ENCODE measurements at places on chromosomes 13 and 19.

DNA sequence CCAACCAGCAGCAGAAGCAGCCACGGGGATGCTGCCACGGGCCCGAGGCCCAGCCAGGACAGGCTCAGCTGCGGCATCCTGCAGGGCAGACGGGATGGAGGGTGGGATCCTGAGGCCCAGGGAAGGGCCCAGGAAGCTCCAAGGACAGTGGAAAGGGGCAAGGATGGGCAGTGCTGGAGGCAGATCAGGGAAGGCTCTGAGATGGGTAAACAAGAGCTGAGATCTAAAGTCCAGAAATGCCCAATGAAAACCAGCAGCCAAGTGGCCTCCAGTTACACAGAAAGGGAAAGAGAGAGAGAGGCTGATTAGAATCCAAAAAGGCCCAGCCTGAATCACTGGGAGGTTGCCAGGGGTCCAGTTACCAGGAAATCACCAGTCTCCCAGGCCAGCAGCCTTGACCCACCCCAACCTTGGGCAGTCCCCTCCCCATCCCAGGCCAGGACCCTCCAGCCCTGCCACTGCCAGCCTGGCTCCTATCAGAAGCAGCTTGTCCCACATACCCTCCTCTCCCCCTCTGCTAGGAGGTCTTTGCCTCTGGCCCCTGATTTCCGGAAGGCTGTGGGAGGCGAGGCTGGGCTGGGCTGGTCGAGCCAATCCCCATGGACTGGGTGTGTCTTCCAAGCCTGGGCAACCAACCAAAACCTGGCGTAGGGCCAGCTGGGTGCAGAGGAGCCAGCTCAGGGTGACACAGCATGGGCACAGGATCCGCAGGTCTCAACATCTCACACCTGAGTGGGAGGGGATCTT lies at the start of gene CYP4F11:
Gene CYP4F11, minus strand, starts transcription at position 198 of the 747 bp plus-strand sequence. Its CDS starts 121 bp downstream, at position 77.
- DNase-seq: no peak

GRCh38 chr19:43777163-43777695 lies 3.5 kb downstream of the KCNN4 start:
- peak; percentile 53 for DNase-seq

- no peak for DNase-seq
Observed at GRCh38 chr13:41696163-41697003, 239.0 kb downstream of the RGCC start.

GRCh38 chr19:726993-727956 lies 18.5 kb downstream of the PALM start:
- DNase-seq: no peak

- DNase-seq: no peak
Observed at GRCh38 chr13:39051157-39051556, 12.9 kb downstream of the NHLRC3 start.

- DNase-seq: no peak
Observed at GRCh38 chr19:5434970-5435641, 20.1 kb upstream of the ZNRF4 start.

DNA sequence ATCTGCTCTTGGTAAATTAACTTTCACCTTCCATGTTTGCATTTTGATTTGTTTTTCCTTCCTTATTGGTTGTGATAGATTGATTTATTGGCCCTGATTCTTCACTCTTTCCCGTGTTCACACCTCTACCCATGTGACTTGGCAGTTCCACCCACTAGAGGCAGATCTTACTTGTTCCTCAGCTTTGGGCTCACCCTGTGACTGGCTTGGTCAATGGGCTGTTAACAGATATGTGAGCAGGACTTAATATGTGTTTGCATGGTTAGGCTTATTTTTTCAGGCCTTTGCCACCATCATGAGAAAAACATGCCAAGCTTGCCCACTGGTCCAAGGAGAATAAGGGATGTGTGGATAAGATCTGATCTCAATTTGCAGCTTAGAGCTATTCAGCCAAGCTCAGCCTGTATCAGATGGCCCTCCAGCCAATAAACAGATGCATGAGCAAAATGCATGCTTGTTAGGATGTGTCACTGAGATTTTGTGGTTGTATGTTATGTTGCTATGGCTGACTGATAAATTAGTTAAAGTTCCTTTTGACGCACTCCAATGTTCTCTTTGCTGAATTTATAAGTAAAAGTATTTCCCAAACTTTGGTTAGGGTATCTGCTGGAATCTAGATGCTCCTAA lies 48.0 kb downstream of the RGCC start:
- DNase-seq: no peak

- no peak for DNase-seq
Observed at GRCh38 chr19:57512845-57513244, 13.1 kb downstream of the ZNF773 start.

- DNase-seq: peak; percentile 53
Observed at GRCh38 chr19:40274585-40275544, 10.3 kb downstream of the AKT2 start.

- DNase-seq: no peak
Observed at GRCh38 chr13:67964091-67964490, 734.0 kb upstream of the PCDH9 start.

- DNase-seq: no peak
Observed at GRCh38 chr13:33496336-33496735, 210.8 kb upstream of the STARD13 start.

GRCh38 chr13:27481766-27482165 lies 31.4 kb upstream of the MTIF3 start:
- no peak for DNase-seq

DNA sequence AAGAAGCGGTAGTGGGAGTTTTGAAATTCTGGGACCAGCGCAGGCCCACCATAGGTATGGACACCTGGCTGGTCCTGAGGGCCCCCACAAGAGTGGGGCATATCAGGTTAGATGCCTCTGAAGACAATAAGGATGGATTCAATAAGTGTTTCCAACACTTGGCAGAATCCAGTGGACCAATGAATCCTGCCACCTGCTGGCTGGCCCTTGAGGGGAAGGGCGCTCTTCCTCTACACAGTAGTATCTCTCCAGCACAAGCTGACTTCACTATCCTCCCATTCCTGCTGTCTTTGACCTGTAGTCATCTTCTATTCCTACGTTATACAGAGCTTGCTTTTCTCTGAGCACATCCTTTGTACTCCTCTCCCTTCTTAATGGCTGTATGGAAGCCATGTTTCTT lies 199.7 kb upstream of the TSHZ3 start:
- no peak for DNase-seq

GRCh38 chr19:39208175-39208795 lies 4.2 kb upstream of the SYCN start:
- no peak for DNase-seq

- no peak for DNase-seq
Observed at GRCh38 chr19:42037649-42038048, 32.4 kb downstream of the GRIK5 start.

DNA sequence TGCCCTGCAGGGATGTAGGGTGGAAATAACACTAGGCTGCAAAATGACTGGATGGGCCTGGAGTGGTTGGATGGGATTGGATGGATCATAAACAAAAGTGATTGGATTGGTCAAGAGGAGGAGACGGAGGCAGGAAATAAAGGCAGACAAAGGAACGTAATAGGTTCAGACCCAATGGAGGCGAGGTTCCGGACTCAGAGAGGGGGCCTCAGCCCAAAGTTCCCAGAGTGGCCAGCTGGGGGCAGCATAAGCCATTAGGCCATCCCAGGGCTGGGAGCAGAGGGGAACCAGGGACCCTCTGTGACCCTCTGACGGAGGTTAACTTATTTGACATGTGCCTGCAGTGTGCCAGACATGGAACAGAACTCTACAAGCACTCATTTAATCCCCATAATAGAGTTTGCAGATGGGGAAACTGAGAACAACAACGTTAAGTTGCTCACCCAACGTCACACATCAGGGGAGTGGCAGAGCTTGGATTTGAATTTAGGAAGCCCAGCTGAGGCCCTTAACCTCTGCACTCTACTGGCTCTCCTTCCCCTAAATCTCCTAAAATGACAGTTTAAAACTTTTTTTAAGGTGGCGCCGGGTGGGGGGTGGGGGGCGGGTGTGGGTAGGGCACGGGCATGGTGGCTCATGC lies 15.3 kb upstream of the MAP1S start:
- DNase-seq: peak; percentile 68

DNA sequence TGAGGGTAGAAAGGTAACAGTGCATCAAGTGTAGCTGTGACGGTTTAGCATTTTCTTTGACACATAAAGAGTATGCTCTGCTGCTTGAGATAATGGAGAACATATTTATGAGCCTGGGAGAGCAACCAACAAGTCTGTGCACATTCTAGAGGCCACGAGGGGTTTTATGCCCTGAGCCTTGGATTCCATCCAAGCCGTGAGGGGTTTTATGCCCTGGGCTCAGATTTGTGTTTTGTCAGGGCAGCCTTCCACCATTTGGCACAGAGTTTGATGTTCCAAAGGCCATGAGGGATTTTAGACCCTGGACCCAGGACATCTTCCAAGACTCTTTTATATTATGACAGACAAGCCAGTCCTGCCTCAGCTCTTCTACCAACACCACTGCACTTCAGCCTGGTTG lies 106.4 kb downstream of the ZNF486 start:
- DNase-seq: no peak

DNA sequence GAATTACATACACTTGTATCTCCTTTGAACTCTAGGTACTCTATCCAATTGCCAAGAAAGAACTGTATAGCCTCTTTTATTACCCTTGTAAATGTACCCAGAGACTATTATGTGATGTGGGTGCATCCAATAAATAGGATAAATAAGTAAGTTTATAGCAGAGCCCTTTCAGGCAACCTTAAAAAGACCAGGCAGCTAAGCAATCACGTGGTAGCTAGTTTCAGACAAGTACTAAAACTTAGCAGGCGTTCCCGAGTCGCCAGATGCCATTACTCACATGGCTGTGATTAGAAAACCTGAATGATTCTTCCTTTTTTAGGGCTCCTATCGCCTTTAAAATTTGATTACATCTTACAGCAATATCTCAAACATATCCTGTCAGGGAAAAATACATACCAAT lies 1303.0 kb downstream of the EFNB2 start:
- DNase-seq: no peak

- no peak for DNase-seq
Observed at GRCh38 chr19:33304760-33305647, 2.7 kb upstream of the CEBPA start.

- no peak for DNase-seq
Observed at GRCh38 chr13:52785739-52786138, 46.1 kb upstream of the CNMD start.

GRCh38 chr13:92821324-92821723 lies 405.3 kb upstream of the GPC6 start:
- no peak for DNase-seq

GRCh38 chr13:66859934-66860877 lies 369.9 kb downstream of the PCDH9 start:
- no peak for DNase-seq

- no peak for DNase-seq
Observed at GRCh38 chr19:44476559-44477408, 23.5 kb downstream of the ZNF180 start.

DNA sequence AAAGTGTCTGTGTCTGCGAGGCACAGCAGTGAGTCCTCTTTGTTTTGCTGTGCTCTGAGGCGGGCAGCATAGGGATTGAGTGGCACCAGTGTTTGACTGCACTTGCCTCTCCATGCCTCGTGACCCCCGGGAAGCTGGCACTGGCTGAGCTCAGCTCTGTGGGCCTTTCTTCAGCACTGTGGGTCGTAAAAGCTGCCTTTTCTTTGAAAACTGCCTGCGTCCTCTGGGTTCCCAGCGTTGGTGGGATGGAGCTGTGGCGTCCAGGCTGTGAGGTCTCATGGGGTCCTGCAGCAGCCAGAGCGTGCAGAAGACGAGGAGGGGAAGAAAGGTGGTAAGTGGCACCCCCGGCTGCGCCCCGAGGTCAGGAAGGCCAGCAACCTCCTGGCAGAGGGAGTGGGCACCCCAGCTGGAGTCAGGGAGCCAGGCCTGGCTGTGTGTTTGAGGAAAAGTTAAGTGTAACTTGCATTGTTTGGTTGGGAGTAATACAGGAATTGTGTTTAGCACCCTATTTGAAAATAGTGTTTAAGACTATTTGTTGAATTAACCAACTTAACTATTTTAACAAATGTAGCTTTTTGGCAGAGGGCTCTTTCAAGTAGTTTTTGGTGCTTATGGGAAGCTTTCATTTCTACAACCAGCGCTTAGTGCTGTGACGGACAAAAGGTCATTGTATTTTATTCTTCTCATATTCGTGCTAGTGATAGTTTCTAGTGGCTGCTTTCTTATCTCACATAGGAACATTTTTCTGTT lies 79.3 kb upstream of the TEX29 start:
- no peak for DNase-seq

GRCh38 chr13:73054712-73055111 lies 4.1 kb upstream of the KLF5 start:
- no peak for DNase-seq

GRCh38 chr13:25753976-25754375 lies 297.8 kb downstream of the SHISA2 start:
- no peak for DNase-seq

- no peak for DNase-seq
Observed at GRCh38 chr19:37987356-37988332, 80.6 kb downstream of the SIPA1L3 start.

- DNase-seq: no peak
Observed at GRCh38 chr19:13162724-13163608, 12.8 kb downstream of the IER2 start.

DNA sequence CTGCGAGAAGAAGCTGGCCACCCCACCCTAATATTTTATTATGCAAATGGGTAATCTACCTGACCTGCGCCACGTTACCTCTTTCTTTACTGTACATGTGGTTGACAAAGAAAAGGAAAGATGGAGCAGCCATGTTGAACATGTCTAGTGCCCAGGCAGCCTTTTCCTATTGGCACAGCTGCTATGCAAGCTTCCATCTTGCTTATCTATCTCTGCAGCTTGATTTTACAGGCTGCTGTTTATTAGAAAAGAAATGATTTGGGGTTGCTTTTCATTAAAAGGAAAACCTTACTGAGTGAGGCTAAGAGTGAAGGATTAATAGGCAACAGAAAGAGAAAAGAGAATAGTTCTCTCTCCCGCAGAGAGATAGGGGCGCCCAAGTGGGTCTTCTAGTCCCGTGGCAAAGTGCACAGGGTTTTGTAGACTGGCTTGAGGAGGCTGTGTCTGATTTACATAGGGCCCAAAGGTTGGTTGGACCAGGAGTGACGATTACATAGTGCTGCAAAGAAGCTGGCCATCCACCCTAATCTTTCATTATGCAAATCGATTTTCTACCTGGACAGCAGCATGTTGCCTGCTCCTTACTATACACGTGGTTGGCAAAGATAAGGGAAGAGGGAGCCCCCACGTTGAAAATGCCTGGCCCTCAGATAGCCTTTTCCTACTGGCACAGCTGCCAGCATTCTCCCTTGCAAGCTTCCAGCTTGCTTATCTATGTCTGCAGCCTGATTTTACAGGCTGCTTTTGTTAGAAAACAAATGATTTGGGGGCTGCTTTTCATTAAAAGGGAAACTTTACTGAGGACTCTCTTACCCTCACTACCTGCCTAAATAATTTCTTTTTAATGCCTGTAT lies 28.3 kb downstream of the OR10H4 start:
- no peak for DNase-seq

GRCh38 chr13:85603735-85604134 lies 195.5 kb downstream of the SLITRK6 start:
- DNase-seq: no peak

DNA sequence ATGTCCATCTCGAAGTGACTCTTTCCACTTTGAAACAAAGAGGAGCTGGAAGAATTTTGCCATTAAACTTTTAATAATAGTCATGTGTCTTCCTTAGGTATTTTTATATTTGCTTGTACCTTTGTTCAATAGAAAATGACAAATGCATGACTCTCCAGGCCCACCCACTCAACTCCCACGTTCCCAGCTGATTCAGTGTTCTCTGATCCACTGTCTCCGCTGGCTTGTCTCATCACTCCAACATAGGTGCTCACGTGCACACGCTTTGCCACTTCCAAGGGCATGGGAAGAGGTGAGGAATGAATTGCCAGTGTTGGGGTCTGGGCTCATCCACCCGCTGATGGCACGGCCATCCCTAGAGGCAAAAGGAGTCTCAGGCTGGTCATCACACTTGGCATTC lies 24.5 kb downstream of the RASL11A start:
- no peak for DNase-seq

- no peak for DNase-seq
Observed at GRCh38 chr19:14473073-14473977, 1.8 kb downstream of the PTGER1 start.

Data from GM19239 (cell line).